GM06990 (cell line): ENCODE measurements at places on chromosomes 7 and 10.
A peak's percentile ranks its signal among the peaks of the same experiment; 100 is the strongest.

- DNase-seq: peak; percentile 53
These were observed 11.0 kb upstream of the LFNG start for GRCh38 chr7:2508327-2509215.

- no peak for DNase-seq
These were observed 520 bp downstream of the MOSPD3 start for GRCh38 chr7:100612730-100613390.

- peak; percentile 12 for DNase-seq
These were observed at the start of gene ADAM12 for GRCh38 chr10:126387931-126388911. Gene ADAM12 (minus strand): TSS chr10:126388477. CDS start chr10:126388145, 332 bp downstream.

DNA sequence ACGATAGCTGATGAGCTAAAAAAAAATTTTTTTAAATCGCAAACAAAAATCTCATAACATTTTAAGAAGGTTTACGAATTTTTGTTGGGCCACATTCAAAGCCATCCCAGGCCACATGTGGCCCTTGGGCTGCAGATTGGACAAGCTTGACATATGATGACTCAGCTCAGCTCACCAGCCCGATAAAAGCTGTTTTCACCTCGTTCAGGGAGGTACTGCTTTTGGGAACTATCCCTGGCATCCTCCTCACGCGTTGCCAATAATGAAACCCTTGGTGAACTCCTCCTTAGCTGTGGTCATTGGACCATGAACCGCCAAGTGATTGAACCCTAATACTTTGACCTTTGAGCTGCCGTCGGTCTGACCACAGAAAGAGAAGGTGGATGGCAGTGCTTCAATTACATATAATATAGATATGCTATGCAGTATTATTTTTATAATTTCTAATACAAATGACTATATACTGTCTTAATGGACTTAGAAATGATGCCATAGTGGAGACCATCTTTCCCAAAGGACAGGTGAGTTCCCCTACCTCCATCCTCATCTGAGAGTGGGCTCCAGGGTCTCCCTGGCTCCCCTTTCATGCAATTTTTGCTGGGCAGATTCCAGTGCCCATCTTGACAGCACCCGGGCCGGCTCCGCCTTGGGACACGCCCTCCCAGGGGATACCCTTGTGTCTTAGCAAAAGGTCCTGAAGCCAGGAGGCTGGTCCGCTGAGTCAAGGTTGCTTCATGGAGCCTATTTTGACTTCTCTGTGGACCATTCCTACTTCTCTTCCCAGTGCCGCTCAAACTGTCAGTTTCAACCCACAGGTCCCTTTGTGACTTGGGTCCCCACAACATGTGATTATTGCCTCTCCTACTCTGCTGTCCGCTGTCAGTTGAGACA lies 707.2 kb downstream of the PARD3 start:
- DNase-seq: no peak

- no peak for DNase-seq
These were observed 28.0 kb downstream of the GLCCI1 start for GRCh38 chr7:7996568-7996967.

DNA sequence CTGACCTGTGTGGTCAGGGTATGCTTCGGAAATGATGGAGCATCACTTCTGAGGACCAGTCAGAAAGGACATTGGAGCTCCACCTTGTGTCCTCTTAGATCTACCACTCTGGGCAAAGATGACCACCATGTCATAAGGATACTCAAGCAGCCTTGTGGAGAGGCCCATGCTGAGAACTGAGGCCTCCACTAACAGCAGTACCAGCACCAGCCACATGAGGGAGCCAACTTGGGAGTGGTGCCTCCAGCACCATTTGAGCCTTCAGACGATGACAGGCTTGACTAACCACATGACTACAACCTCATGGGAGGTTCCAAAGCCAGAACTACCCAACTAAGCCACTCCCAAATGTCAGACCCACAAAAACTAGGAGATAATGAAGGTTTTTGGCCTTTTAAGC lies 116.0 kb downstream of the NPTX2 start:
- no peak for DNase-seq

DNA sequence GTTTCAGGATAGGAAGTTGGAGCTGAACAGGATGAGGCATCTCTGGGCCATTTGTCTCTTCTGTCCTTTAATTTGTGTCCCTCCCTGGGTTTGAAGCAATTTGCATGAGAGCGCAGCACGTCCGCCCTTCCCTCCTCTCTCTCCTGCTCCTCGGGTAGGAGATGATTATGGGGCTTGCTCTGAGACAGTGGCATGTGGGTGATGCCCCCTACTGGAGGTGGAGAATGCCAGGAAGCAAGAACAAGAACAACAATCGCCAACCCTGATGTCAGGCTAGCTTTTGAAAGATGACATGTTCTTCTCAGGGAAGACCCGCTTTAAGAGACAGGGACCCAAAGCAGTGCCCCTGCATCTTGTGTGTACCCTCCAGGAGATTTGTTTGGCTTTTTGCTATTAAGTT lies 63.9 kb upstream of the LOXL4 start:
- DNase-seq: no peak

- no peak for DNase-seq
These were observed 27.7 kb upstream of the FKBP9 start for GRCh38 chr7:32929430-32930143.

GRCh38 chr7:122550545-122550944 lies 148.4 kb downstream of the RNF133 start:
- no peak for DNase-seq

DNA sequence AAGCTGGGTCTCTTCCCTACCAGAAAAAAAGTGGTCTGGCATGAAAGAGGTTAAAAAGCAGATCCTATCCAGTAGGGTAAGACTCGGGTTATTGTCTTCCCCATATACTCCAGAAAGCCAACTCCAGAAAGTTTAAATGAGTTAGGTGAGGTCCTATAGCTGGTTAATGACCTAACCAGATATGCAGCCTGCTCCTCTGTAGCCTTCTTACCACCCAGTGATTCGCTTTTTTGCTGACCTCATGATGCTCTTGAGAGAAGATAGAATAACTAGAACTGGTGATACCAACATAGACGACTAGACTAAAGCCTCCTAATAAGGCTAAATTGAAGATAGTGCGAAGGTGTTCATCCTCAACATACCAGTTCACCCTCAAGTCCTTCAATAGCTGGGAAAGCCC lies 675 bp upstream of the GIMAP1 start:
- no peak for DNase-seq

GRCh38 chr7:131284702-131285419 lies 42.8 kb upstream of the MKLN1 start:
- no peak for DNase-seq

DNA sequence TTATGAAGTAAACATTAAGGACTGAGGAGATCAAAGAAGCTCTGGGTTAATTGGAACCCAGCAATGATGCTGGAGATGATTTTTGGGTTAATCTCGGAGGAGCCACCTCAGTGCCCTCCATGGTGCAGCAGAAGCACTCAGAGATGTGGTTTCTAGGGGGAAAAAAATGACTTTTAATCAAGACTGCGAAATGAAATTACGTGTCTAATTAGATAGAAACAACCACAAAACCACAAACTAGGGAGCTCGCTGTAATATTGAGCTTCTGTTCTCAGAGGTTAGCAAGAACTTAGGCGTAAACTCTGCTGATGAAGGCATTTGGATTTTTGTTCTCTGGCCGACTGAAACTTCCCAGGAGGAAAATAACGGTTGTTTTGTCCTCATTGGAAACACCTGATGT lies 319.0 kb downstream of the GRID1 start:
- DNase-seq: peak; percentile 7

- DNase-seq: no peak
These were observed 229.6 kb downstream of the PRPF18 start for GRCh38 chr10:13816195-13816925.

GRCh38 chr7:133185512-133185911 lies 67.4 kb upstream of the EXOC4 start:
- no peak for DNase-seq

DNA sequence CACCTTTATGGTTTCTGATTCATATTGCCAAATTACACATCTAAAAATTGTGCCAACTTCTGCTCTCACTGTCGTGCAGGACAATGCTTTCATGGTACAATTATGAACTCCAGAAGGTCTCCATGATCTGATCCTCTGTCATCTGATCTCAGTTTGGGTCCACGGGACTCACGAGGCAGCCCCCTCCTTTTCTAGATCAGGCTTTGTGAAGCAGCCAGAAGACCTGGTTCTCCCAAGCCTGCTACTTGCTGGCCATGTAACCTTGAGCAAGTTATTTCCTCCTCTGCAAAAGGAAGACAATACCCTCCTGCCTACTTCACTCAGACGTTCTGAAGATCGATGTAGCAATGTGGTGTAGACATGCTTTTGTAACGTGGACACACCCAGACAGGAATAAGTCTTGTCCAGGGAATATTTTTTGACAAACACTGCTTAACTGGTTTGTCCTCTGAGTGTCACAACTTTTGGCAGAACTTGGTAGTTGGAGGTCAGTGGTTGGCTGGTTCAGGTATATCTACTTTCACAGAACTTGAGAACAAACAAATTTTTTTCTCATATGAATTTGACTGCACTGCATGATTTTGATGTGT lies 19.6 kb downstream of the CALML3 start:
- no peak for DNase-seq

- peak; percentile 50 for DNase-seq
These were observed 8.5 kb upstream of the SCD start for GRCh38 chr10:100338434-100339036.

DNA sequence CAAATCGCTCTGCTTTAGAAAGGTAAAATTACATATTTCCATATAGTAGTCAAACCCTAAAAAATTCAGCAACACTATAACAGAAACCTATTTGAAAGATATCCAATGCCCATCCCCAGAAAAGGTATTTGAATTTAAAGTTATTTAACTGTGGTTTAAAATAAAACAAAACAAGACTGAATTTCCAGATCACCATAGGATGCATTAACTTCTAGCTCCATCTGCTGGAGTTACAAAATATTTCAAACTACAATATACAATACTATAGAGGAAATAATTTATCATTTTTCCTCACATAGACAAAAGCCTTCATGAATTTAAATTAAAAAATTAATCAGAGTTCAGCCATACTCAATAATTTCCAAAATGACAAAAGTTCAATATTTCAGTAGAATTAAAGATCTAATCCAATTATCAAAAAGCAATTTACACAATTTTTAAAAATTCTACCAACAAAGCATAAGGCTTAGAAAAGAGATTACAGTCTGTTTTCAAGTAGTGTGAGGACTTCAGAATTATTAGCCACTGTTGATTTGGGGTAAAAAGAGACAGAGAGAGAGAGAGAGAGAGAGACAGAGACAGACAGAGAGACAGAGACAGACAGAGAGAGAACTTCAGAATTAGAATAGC lies 75.9 kb downstream of the LMBR1 start:
- DNase-seq: no peak

- peak; percentile 40 for DNase-seq
These were observed 169.9 kb downstream of the KCND2 start for GRCh38 chr7:120442838-120443237.

- DNase-seq: no peak
These were observed 58.8 kb downstream of the ITIH5 start for GRCh38 chr10:7608001-7608400.

- DNase-seq: no peak
These were observed 44.2 kb downstream of the BPGM start for GRCh38 chr7:134690614-134691504.

DNA sequence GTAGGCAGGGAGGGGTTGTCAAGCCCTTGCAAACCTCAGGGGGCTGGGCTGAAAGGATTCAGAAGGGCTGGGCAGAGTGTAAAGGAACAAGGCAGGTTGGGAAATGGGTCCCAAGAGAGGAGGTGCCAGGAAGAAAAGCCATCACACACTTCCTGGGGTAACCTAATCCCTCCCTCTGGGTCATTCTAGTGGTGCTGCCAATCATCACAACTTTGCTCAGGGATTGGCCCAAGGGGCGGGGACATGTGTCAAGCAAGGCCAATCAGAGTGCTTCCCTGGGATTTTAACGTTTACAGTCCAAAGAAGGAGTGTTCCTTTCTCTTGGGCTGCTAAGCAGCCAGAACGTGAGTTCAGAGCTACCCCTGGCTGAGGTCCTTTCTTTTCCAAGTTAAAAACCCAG lies 57.1 kb upstream of the NPTX2 start:
- DNase-seq: no peak

- no peak for DNase-seq
These were observed 12.0 kb downstream of the MTG1 start for GRCh38 chr10:133405844-133406527.

GRCh38 chr10:61257956-61258496 lies 195.2 kb downstream of the TMEM26 start:
- DNase-seq: no peak

- DNase-seq: no peak
These were observed 124.4 kb upstream of the STK17A start for GRCh38 chr7:43458330-43459018.

DNA sequence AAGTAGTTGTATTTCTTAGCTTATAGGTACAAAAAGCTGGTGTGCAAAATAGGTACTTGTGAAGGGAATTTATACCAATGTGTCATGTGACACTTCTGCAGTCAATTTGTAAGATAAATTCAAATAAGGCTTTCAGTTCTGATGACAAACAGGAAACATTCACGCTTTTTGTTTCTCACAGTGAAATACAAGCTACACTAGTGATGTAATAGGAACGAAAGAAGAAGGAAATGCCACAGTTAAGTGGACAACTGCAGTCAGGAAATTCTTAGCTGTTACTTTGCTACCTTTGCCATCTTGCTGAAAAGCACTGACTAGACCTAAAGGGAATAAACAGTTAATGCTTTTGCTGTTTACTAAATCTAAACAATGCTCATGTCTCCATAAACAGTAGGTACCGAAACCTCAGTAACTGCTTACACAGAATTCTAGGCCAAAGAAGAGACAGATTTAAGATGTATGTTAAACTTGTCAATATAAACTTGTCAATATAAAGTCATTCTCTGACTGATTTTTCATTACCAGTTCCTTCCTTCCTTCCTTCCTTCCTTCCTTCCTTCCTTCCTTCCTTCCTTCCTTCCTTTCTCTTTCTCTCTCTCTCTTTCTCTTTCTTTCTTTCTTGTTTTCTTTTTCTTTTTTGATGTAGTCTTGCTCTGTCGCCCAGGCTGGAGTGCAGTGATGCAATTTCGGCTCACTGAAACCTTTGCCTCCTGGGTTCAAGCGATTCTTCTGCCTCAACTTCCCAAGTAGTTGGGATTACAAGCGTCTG lies 10.1 kb downstream of the OTUD1 start:
- DNase-seq: peak; percentile 43

DNA sequence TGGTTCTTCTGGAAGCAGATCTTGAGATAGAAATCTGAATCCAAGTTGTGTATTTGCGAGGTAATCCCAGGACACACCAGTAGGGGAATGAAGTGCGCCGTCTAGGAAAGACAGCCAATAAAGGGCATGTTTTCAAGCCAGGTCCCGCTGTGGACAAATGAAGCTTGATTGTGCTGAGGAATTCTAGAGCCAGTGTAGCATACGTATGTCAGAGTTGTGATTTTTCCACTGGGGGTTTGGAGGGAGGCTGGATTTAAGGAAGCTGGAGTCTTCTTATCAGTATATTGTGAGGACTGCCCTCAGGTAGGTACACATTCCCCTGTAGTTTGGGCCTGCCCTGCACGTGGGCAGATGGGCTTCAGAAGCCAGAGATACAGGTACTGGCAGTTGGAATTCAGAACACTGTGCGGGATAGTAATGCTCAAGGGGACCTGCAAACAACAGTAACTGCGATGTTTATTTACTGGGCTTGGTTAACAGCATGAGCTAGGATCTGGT lies 50.9 kb downstream of the GALNT11 start:
- DNase-seq: no peak
